Renal pelvis (tissue), 12 donors: ENCODE measurements at places on chromosomes 4 and X.

DNA sequence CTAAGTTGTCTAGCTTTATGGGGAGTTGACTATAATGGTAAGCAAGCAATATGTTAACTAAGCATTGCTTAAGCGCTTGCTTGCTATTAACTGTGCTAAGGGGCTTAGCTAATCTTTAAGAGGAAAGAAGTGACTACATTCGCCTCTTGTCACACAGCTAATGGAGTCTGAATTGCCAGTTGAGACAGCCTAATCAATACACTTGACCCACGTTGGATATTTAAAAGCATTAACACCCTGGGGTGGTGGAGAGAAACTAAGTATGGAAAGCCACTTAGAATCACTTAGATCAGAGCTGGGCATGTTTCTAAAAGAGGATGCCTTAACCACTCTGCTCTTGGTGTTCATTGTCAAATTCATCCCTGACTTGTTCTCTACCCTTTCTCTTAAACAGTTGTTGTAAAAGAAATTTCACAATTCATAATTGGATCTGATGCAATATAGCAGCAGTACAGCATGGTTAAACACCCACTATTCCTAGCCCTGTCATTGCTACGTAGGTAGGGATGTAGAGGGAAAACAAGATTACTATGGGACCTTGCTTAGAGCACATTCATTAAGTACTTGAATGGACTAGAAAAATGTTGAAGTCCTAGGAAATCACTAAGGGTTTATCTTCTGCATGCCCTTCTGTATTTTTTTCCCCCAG is 3.5 kb downstream of the ZAR1 start:
- no peak for DNase-seq

DNA sequence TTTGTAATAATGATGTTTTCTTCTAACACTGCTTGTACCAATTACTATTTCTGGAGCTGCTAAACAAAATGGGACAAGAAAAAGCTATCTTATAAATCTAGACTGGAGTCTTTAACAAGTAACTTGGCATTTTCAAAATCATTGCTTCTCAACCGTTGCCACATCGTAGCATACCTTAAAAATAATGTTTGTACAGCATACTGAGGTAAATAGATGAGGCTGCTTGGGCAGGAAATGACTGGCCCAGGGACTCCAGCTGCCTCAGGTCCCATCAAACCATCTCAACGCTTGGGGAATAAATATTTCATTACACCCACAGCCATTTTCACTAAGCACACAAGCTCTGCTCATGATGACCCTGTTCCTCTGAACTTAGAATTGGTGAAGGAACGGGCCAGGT is 115.1 kb downstream of the SPANXA1 start:
- DNase-seq = no peak

DNA sequence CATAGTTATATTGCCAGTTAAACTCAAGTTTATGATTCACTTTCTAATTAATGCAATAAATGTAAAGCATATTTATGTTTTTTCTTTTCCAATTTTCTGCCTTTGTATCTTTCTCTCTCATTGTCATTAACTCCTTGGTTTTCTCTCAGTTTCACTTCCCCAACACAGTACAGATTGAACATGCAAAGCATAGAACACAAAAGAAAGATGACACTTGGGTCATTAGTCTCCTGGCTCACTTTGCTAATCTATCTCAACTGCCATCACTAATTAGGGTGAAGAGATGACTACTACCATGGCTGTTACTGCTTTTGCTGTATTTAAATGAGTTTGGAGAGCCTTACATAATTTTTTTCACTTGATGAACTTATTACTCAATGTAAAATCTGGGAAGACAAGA is 12.3 kb upstream of the NAA11 start:
- no peak for DNase-seq

DNA sequence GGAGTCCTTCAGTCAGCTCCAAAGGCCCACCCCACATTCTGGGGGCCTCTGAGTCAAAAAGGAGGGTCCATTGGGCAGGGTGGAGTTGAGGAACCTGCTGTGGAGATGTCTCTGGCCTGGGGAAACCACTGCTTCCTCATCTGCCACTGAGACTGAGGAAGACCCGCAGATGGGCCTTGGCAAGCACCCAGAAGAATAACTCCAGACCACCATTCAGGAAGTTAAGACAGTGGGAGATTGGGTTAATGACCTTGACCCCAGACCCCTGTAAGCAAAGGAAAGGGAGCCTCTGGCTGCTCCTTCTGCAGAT is 8.1 kb upstream of the HSD17B10 start:
- no peak for DNase-seq

GRCh38 chr4:84689197-84689596 is 106.3 kb downstream of the CDS1 start:
- no peak for DNase-seq

DNA sequence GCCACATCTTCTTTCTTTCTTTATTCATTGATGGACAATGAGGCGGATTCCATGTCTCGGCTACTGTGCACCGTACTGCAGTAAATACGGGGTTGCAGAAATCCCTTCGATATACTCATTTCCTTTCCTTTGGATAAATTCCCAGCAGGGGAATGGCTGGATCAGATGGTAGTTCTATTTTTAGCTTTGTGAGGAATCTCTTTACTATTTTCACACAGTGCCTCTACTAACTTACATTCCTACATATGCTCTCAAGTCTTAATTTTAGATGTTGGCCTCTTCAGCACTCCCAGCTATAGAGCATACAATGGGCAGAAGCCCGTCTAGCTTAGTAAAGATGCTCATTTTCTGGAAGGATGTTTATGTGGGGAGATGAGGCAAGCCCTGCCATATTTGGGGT is 317.4 kb downstream of the ASMT start:
- no peak for DNase-seq

DNA sequence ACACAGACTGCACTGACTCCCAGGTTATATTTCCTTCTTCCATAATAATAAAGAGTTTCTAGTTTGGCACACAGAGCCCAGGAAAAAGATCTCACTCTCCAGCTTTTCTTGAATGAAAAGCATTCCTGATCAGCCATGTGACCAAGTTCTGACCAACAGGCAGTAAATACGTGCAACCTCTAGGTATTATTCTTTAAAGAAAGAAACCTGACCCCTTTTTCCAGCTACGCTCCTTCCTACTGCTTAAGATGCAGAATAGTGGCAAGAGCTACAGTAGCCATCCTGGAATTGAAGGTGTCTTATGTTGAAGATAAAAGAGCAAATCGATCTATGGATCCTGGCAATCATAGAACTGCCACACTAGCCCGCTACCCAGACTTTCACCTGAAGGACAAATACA is 76.7 kb downstream of the LRBA start:
- DNase-seq = peak; percentile 23

GRCh38 chr4:6855692-6856297 is 53.8 kb upstream of the TBC1D14 start:
- DNase-seq = no peak
